Stimulated activated CD8-positive, alpha-beta memory T cell treated with anti-CD3 and anti-CD28 coated beads, Interleukin-7, amount 100 ng/mL, for 1 hour (primary cell): ENCODE measurements at places on chromosomes 6 and 20.

GRCh38 chr6:23728707-23729106 lies 397.3 kb upstream of the NRSN1 start:
- DNase-seq, result no peak

DNA sequence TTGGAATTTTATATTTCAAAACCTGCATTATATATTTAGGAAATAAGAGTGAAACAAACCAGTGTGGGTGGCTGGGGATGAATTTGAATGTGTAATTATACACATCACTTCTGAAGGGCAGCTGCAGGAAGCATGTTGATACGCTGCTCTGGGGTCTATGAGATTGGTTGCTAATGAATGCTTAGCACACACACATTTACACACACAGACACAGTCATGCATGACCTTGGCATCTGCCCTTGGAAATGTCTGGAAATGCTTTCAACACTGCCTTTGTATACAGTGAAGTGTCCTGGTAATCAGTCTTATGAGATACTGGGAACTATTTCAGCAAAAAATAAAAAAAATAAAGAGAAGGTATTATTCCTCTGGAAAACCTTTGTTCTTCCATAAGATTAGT lies 83.4 kb downstream of the ELOVL4 start:
- DNase-seq, result no peak

- DNase-seq, result no peak
Observed at GRCh38 chr6:129510950-129511349, 199.0 kb downstream of the ARHGAP18 start.

DNA sequence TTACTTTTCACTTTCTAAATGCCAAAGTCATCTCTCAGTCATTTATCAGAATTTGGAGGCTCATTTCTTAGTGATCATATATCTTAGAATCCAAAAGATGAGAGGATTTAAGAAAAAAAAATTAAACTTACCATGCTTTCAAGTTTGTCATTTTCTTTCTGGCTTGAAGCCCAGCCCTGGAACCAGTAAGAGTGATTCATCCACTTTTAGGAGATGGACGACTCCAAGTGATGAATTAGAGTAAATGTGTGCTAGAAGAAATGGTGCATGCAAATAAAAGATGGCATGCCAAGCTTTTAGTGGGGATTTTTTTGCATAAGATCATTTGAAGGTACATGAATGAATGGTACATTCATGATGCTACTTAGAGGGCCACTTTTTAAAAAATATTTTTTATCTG lies 20.1 kb downstream of the PLCB1 start:
- no peak for DNase-seq

- no peak for DNase-seq
Observed at GRCh38 chr6:21611485-21611884, 17.9 kb downstream of the SOX4 start.

DNA sequence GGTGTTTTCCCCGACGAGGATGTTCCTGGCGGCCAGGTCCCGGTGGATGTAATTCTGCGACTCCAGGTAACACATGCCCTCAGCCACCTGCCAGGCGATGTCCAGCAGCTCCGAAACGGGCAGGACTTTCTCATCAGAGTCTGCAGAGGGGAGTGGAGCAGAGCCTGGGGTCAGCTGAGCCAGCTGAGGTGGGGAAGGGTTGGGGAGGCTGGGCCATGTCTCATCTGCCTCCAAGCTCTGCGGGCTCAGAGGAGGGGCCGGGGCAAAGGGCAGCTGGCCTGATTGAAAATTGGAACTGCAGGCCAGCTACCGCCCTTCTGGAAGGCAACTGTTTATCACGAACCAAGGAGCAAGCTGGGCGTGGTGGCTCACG lies 6.4 kb downstream of the PTK6 start:
- DNase-seq, result no peak

GRCh38 chr6:136823128-136823660 lies 802 bp downstream of the PEX7 start:
- DNase-seq, result no peak

- DNase-seq, result no peak
Observed at GRCh38 chr6:36334832-36335459, 1.7 kb downstream of the BNIP5 start.

DNA sequence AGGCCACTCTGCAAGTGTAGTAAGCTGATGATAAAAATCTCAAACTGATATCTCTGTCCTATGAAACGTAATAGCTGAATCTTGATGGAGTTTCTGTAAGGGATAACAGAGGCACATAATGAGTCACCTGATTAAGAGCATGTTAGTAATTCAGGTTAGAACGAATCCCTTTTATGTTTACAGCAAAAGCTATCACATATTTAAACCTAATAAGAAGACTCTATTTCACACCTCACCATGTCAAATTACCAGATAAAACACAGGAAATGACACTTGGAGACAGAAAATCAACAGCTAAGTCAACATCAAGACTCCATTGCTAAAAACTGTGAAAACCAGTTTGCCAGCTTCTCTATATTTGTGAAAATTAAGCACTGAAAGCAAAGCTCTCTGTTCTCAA lies 11.8 kb downstream of the CST7 start:
- no peak for DNase-seq

- DNase-seq, result no peak
Observed at GRCh38 chr6:41715795-41716515, 19.5 kb downstream of the TFEB start.

- DNase-seq, result no peak
Observed at GRCh38 chr6:82494367-82494766, 130.8 kb downstream of the TPBG start.
